Body of pancreas (tissue), 4 donors: ENCODE measurements at places on chromosomes 7 and 10. TPM values are rescaled to one million over a fixed set of nuclear protein-coding genes. Genes with fewer than 3 reads are reported as not detected.

Gene PRPS1L1
- not detected for total RNA-seq

Gene RASSF4
- total RNA-seq, result 50.8 TPM

Gene ITGA8
- total RNA-seq, result 0.66 TPM

Gene DLX6
- total RNA-seq, result not detected

Gene TMEM139
- 13.2 TPM for total RNA-seq

Gene TDRD1
- 0.99 TPM for total RNA-seq

Gene NEUROG3
- total RNA-seq, result not detected
